ENCODE measurements at places on chromosomes 5 and 9.
A peak's percentile ranks its signal among the peaks of the same experiment; 100 is the strongest.

GRCh38 chr5:36647046-36647445 is 40.6 kb downstream of the SLC1A3 start:
- DNase-seq, result peak; percentile 15

- DNase-seq, result no peak
These were observed 21.9 kb upstream of the BOD1 start for GRCh38 chr5:173638126-173639040.

- DNase-seq, result no peak
These were observed 196.1 kb downstream of the ARRDC3 start for GRCh38 chr5:91187032-91187431.

GRCh38 chr9:87694236-87694755 is 31.6 kb upstream of the CTSL start:
- DNase-seq, result no peak

DNA sequence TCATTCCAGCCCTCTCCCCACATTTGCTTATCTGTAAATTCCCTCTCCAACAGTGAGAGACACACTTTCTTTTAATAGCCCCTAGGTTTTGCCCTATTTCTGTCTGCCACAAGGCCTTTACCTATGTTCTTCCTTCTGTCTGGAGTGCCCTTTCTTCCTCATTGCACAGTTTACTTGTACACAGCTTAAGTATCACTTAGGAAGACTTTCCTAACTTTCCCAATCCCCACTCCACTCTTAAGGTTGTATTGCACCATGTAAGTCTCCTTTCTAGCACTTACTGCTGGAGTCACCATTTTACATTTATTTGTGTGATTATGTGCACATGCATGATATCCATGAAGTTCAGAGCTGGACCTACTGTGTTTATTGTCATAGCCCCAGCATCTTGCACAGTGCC is 10.8 kb upstream of the CKMT2 start:
- no peak for DNase-seq

- DNase-seq, result no peak
These were observed 565.0 kb downstream of the CETN3 start for GRCh38 chr5:89844548-89844947.

DNA sequence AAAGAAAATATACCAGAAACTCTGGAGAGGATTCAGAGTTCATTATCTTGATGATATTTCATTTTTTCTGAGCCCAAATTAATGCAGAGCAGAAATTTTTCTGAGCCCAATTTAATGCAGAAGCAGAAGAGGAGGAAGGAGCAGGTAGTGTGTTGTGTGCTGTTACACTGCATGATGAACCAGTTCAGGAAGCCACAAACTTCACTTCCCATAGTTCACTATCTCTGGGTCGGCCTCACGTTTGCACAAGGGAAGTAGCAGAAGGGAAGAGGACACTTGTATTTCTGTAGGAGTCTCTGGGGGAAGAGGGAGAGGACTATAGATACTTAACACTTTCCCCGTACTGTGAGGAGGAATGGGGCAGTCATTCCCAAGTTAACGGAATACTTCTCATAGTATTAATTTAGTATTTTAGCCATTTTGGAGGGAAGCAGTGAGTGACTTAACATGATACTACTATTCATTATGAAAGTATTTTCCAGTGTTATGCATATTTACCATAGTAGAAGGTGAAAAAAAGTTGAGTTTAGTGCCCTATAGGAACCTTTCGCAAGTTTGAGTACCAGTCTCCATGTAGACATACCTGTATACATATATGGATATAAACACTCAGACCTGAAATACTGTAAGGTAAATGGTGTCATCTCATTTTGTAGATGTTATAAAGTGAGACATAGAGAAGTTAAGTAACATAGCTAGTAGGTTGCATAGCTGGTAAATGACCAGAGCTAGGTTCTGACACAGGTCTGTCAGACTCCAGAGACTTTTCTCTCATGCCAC is 30.0 kb downstream of the XPA start:
- no peak for DNase-seq

DNA sequence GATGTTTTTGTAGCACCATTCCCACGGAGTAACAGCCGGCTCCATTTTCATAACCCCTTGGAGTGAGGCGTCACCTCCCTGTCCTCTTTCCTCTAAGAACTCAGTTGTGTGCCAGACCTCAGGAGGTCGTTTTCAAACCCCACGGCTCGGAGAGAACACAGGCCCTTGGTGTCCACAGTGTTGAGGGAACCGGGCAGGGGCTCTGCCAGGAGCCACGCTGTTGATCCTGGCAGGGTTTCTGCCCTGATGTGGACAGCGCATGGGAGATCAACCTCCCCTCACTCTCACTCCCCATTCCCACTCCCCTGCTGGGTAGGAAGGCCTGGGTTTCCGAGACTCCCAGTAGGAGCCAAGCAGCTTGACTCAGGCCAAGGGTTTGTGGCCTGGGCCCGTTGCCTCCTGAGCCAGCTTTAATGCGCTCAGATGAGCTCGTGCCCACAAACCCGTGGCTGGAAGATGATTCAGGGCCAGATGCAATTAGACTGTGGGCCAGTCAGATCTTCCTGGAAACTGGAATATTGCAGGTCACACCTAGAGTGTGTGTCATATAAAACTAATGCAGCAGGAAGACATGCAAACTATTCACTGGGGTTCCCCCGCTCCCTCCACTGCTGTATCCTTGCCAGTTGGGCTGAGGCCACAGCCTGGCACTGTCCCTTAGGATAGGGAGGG is 133.4 kb downstream of the SLC12A2 start:
- DNase-seq, result no peak

DNA sequence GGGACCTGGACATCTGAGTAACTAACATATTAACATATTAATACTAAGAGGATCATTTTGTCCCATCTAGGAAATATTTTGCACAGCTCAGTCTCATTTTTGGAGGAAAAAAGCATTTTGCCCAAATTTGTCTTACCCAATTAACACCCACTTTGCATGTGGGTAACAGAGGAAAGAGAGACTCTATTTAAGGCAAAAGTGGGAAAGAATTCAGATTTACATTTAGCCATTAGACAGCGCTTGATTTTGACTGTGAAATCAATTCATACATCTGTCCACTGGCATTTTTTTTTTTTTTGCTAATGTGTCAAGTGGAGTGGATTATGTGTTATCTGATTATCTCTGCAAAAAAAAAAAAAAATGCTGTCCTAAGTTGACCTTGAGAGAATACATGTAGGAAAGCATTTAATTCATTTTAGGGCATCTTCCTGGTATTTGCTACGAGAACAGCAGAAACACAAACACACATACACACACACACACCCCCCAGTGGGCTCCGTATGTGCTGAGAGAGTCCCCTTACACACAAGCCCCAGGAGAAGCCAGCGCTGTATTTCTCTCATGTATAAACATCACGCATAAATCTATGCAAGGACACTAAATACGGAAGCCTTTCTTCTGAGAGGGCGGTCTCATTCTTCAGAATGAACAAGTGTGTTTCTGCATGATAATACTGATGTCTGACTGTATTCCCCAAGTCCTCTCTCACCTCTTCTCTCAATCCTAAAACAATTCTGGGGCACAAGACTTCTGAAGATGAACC is 202.0 kb upstream of the KLF9 start:
- DNase-seq, result no peak

DNA sequence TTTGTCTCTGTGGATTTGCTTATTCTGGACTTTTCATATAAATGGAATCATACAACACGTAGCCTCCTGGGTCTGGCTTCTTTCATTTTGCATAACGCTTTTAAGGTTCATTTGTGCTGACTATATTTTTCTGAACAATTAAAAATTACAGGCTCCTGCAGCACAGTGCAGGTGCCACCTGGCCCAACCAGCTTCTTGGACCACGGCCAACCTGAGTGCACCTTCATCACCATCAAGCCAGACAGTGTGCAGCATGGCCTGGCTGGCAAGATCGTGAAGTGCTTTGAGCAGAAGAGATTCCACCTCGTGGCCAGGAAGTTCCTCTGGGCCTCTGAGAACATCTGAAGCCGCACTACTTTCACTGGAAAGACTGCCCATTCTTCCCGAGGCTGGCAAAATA is 53.5 kb upstream of the COL15A1 start:
- no peak for DNase-seq

DNA sequence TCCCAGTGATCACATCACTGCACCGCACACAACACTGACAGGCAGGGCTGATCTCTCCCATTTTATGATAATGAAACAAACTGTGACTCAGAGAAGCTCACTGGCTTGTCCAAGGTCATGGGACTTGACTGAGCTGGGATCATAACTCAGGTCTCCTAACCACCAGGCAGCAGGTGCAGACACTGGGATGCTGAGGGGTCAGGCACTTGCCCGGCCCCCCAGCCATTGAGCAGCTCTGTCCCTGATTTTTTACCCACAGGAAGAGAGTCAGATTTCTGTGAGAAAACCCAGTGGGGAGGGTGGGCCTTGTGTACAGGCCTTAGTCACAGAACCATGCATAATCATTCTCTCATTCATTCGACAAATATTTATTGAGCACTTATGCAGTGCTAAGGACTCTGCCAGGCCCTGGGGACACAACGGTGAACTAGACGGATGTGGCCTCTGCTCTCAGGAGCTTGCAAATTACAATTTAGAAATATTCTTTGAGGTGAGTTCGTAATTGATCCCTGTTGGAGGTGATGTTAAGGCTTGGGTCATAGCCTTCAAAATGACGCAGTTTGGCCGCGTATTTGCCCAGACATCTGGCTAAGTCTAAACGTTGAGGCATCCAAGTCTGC is 54.5 kb upstream of the TGFBR1 start:
- DNase-seq, result no peak

- DNase-seq, result no peak
These were observed 167.3 kb upstream of the IRX1 start for GRCh38 chr5:3428334-3428733.

- no peak for DNase-seq
These were observed 25.9 kb upstream of the NDST1 start for GRCh38 chr5:150481972-150482406.

DNA sequence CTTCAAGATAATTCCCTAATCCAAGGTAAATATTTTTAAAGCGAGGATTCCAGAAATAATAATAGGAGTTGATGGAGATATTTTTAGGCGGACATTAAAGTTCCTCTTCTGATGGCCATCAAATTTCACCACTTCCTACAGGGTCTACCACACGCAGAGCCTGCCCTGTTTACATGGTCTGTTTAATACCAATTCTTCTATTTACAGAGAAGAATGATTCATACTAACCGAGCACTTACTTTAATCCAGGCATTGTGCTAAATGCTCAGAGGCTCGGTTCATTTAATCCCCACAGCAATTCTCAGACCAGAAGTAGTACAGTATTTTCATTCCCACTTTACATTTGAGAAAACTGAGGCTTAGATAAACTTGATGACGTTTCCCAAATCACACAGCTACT is 3.0 kb upstream of the ITGA1 start:
- DNase-seq, result no peak

- no peak for DNase-seq
These were observed 276.9 kb upstream of the WWC1 start for GRCh38 chr5:168014433-168015123.

DNA sequence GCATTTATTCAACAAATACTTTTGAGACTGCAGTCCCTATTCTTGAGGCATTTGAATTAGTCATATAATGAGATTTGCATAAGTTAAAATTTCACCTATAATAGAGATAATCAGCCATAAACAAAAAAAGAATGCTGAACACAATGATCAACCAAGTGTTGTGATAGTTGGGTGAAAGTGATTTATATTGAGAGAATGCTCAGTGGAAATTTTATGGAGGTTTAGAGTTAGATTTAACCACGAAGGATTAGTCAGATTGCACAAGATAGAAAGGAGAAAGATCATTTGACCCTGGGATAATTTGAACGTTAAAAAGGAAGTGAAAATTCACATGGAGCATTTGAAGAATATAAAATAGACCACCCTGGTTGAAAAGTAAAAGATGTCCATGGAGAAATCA is 356.2 kb downstream of the NPR3 start:
- no peak for DNase-seq

GRCh38 chr9:107636571-107637381 is 147.2 kb upstream of the KLF4 start:
- DNase-seq, result no peak

DNA sequence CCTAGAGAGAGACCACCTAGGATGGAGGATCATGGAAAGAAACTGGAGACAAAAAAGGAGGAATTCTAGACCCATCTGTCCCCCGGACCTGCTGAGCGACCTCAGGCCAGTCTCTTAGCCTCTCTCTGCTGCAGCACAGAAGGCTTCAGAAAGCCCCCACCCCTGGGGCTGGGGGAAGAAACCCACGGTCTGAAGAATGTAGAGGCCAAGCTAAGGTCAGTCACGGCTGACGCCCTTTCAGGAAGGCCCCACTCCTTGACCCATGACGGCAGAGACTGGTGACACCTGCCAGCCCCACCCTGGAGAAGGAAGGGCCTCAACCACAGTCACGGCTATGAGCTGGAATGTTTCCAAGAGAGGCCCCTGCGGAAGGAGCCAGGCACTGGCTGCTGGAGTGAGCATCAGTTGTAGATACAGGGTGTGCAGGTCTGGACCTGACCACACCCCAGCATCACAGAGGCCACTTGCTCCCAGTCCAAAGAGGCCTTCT is 120.5 kb upstream of the BOD1 start:
- DNase-seq, result peak; percentile 78

DNA sequence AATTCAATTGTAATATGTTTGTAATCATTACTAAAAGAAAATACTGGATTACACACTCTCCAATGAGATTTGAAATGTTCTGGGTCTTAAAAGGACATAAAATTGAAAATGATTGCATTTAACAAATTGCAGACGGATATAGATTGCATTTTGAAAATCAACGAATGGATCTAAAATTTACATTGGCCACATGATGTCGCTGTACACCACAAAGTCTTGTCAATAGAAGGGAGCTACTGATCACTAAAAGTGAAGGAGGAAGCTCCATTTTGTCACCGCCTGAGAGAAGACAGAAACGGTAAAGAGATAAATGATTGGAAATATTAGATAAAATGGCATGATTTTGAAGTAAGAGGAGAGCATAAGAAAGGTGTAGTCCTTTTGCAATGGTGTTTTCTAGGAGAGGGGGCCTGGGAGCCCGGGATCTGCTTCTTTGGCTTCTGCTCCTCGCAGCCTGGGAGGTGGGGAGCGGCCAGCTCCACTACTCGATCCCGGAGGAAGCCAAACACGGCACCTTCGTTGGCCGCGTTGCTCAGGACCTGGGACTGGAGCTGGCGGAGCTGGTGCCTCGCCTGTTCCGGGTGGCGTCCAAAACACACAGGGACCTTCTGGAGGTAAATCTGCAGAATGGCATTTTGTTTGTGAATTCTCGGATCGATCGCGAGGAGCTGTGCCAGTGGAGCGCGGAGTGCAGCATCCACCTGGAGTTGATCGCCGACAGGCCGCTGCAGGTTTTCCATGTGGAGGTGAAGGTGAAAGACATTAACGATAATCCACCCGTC is at the start of gene PCDHA1:
Gene PCDHA1, plus strand, starts transcription at position 236 of the 782 bp plus-strand sequence.
- no peak for DNase-seq

- peak; percentile 33 for DNase-seq
These were observed 665 bp upstream of the LVRN start for GRCh38 chr5:115961381-115962238.
